ENCODE measurements at places on chromosomes 13 and 19.

GRCh38 chr19:489418-490196, 6.7 kb upstream of the MADCAM1 start:
- DNase-seq: no peak

GRCh38 chr13:45370922-45371406, 30.0 kb upstream of the TPT1 start:
- peak; percentile 40 for DNase-seq

- no peak for DNase-seq
Observed at GRCh38 chr13:97125810-97126738, 96.1 kb upstream of the MBNL2 start.

DNA sequence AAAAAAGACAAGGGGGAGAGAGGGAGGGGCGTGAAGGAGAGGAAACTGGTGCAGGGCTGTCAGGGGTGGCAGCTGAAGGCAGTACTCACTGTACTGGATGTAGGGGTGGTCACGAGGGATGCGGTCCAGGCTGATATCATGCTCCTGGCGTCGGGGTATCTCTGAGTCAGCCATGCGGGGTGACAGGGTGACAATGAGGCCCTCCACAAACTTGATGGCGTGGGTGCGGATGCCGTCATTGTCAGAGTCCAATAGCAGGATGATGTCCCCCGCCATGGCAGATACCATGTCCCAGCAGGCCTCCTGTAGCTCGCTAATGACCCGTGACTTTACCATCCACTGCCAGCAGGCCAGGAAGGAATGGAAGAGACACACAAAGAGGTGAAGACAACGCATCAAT, 15.3 kb downstream of the SYMPK start:
- DNase-seq: no peak

- peak; percentile 67 for DNase-seq
Observed at GRCh38 chr19:41641879-41642485, 15.1 kb upstream of the CEACAM4 start.

DNA sequence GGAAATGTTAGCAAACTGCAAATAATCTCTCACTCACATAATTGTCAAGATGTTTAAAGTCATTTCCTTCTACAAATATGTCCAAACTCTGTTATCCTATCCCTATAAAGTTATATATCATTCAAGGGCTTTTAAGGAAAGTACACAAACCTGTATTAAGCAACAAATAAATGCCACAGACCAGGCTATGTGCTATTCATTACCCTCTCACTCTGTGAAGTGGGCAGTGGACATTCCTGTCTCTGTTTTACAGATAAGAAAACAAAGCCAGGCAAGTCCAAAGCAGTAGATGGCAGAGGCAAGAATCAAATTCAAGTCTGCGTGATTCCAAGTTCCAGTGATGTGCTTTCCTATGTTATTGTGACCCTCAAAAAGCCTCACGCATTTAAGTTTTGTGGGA, 140.6 kb downstream of the LHFPL6 start:
- peak; percentile 26 for DNase-seq

GRCh38 chr19:43605875-43606568, 5.9 kb upstream of the SRRM5 start:
- no peak for DNase-seq

DNA sequence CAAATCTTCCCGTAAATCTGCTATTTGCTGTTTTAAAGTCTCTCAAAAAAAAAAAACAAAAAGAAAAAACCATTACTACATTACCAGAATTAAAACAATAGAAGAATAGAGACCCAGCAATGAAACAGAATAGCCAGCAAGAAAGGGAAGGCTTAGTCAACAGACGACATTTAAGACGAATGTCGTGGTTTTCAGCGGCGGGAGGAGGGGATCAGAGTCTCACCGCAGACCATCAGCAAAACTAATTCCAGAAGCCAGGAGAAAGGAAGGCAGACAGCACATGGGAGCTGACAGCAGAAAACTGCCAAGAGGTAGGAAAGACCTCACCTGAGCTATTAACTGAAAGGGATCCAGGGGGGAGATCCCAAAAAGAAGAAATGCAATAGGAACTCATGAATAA, 128.9 kb downstream of the RNF17 start:
- DNase-seq: no peak

- DNase-seq: no peak
Observed at GRCh38 chr13:111657013-111657412, 336.6 kb downstream of the TEX29 start.

DNA sequence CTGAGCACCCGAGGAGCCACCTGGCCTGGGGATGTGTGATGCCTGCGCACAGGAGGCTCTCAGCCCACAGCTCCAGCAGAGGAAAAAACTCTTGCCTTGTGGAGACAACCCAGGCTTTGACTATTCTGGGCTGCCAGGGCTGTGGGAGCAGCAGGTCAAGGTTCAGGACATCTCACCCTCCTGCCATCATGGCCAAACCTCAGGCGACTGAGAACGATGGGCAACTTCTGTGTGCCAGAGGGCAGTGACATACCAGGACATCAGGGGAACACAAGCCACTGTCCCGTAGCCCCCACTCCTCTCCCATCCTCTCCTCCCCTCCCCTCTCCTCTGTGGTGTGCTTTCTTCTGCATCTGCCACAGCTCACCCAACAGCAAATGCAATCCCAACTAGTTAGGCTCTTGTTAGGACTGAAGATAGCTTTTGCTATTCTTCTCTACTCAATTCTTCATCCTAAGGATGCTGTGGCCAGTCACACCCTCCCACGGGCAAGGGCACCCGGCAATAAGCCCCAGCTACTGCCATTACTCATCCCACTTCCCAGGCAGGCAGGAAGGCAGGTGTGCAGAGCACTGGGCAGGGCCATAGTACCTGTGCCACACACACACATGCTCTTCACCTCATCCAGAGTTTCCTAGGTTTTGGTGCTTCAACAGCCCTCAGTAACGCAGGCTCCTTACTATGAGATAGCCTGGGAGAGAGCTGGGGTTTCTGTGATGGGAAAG, 16.8 kb downstream of the ELL start:
- DNase-seq: no peak

GRCh38 chr13:39527961-39528660, 74.9 kb downstream of the LHFPL6 start:
- no peak for DNase-seq

Data from prostate gland (tissue), 2 donors.